ENCODE measurements at places on chromosomes 16 and 17.

DNA sequence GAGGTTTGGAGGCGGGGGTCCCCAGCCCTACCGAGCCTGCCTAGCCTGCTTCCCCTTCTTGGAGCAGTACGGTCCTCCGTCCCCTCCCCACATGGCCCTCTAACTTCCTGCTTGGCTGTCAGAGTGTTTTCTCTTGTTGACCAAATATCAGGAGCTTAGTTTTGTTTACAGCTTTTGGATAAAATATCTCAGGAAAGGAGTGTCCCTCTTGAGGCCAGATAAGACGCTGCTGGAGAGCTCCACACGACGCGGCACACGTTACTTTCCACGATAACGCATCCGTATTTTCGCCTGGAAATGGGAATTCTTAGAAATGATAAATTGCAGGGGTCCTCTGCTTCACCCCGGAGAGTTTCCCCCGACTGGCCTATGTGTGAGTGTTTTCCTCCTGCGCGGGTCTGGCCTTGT is 182.9 kb downstream of the MAF start:
- no peak for DNase-seq

DNA sequence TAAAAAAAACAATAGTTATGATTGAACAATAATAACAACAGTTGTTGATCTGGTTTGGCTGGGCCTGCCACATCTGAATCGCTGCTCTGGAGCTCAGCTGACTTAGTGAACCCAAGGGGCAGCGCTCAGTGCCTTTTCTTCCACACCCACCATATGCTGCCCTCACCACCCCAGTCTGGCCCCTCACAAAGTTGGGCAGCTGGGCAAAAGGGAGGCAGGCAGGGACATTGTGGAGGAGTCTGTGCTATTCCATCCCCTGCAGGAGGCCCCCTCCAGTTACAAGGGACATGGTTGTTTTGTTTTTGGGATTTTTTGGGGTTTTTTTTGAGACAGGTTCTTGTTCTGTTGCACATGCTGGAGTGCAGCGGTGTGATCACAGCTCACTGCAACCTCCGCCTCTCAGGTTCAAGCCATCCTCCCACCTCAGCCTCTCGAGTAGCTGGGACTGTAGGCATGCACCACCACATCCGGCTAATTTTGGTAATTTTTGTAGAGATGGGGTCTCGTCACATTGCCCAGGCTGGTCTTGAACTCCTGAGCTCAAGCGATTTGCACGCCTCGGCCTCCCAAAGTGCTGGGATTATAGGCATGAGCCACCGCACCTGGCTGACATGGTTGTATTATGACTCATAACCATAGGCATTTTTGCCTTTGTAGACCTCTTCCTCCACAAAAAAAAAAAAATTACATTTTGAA is 8.6 kb upstream of the PECAM1 start:
- DNase-seq = no peak

GRCh38 chr16:78925083-78925767 is 675.3 kb downstream of the MAF start:
- no peak for DNase-seq

- DNase-seq = peak; percentile 30
Measured at GRCh38 chr16:29745853-29746345, at the start of gene C16orf54. Gene C16orf54, minus strand, starts transcription at chr16:29745990. Its CDS starts 1,039 bp downstream, at chr16:29744951.

GRCh38 chr17:63382826-63383225 is 63.3 kb downstream of the CYB561 start:
- DNase-seq = no peak

- no peak for DNase-seq
Measured at GRCh38 chr17:59423903-59424302, 92.4 kb downstream of the YPEL2 start.

- no peak for DNase-seq
Measured at GRCh38 chr16:50311891-50312501, 45.6 kb downstream of the ADCY7 start.

GRCh38 chr17:2075336-2076086 is 20.6 kb downstream of the HIC1 start:
- no peak for DNase-seq

GRCh38 chr16:54175169-54175551 is 111.4 kb downstream of the IRX3 start:
- DNase-seq = no peak

GRCh38 chr16:84286578-84287240 is 8.0 kb upstream of the WFDC1 start:
- no peak for DNase-seq

DNA sequence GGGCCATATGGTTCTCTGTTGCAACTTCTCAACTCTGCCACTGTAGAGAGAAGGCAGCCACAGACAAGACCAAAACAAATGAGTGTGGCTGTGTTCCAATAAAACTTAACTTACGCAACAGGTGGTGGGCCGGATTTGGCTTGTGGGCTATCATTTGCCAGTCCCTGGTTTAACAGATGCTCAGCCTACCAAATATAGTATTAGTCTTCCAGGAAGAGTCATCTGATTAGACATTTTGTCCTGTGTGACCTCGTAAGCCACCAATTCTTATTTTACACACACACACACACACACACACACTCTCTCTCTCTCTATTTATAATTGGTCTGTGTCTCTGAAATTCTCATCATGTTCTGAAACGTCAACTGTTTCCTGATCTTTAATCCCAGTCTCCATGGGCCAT is 245.9 kb downstream of the XYLT1 start:
- no peak for DNase-seq

DNA sequence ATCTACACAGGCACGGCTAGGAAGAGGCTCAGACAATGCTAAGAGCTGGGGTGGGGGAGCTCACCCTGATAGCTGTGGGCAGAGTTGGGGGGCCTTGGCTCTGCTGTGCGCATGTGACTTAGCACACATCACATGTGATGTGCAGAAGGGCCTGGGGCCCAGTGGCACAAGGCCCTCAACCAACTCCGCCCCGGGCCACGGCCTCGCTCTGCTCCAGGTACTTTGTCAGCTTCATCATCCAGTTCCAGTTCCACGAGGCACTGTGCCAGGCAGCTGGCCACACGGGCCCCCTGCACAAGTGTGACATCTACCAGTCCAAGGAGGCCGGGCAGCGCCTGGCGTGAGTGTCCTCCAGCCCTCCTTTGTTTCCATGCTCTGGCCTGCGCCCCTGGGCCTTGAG is 19.3 kb downstream of the ACE start:
- DNase-seq = no peak

DNA sequence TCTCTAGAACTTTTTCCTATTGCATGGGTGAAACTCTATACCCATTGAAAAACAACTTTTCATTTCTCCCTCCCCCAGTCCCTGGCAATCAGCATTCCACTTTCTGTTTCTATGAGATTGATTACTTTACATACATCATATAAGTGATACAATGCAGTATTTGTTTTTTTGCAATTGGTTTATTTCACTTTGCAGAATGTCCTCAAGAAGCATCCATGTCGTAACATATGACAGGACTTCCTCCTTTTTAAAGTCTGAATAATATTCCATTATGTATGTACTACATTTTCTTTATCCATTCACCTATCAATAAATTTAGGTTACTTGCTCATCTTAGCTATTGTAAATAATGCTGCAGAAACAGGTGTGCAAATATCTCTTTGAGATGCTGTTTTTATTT is 8.8 kb downstream of the IL21R start:
- DNase-seq = no peak
